ENCODE measurements at places on chromosomes 6 and 20. TPM values are rescaled to one million over a fixed set of nuclear protein-coding genes. Genes with fewer than 3 reads are reported as not detected.

The ADGB gene
- total RNA-seq, result not detected

The PACRG gene
- not detected for total RNA-seq

The SPTLC3 gene
- not detected for total RNA-seq

GRCh38 chr20:56628015-56628872, 862 bp upstream of the TFAP2C start:
- DNase-seq, result no peak

DNA sequence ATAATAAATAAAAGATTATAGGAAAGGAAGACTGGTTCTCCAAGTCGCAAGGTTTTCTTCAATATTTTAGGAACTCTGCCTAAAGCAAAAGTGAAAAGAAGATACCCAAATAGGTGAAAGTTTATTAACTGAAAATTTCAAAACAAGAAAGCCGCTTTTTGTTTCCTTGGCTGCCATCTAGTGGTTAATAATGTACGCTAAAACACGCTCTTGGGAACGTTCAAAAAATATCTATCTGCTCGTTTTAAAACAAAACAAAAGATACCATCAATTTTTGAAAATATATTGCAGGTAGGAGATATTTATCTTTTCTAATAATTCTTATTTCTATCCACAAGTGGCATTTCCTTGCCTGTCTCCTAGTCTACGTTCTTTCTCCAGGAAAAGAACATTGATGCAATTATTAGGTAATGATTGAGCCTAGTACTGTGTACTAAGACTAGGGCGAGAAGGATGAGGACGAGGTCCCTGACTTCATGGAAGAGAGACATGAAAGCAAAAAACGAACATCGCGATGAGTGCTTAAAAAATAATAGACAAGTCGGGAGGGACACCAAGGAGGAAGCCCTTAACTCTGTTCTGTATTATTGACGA, 97.2 kb downstream of the SPTLC3 start:
- DNase-seq, result peak; percentile 51

The VSTM2L gene
- 27.7 TPM for total RNA-seq

GRCh38 chr20:48463916-48464315, 363.9 kb downstream of the PREX1 start:
- DNase-seq, result no peak

DNA sequence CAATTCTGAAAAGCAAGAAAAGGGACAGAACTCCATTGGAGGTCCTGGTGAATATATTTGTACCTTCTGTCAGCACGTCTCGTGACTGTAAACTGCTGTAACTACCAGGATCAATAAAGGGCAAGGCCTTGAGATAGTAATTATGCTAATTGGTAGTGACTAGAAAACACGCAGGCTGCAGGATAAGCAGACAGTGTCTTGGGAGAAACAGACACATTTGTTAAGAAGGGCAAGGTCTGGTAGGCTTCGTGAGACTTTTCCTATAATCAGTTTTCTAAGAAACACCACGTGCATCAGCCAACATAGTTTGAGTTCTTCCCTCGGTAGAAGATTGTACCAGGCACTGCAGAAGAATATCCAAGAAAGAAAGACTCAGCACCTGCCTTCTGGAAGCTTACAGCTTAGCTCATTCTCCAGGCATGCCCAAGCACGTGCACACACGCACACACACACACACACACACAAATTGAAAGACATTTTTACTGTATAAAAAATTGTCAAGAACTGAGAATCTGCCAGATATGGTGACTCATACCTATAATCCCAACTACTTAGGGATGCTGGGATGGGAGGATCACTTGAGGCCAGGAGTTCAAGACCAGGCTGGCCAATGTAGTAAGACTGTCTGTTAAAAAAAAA, 167.0 kb upstream of the SASH1 start:
- DNase-seq, result no peak

DNA sequence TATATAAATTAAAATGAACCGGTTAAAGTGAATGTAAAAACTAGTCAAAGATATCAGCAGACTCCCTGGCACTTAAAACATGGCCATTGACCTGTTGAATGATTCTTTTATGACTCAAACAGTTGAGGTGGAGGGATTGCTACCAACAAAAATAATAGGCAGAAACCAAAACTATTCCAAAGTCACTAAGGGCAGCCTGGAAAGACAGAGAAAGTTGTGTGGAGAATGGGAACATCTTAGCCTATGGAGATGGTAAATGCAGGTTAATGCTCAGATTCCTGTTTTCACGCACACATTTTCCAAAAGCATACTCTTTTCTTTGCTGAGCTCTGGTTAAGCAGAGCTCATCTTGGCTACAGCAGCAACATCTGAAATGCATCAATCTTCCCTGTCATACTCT, 553.5 kb downstream of the HACE1 start:
- no peak for DNase-seq

GRCh38 chr6:163922562-163922961, 508.0 kb downstream of the QKI start:
- no peak for DNase-seq

DNA sequence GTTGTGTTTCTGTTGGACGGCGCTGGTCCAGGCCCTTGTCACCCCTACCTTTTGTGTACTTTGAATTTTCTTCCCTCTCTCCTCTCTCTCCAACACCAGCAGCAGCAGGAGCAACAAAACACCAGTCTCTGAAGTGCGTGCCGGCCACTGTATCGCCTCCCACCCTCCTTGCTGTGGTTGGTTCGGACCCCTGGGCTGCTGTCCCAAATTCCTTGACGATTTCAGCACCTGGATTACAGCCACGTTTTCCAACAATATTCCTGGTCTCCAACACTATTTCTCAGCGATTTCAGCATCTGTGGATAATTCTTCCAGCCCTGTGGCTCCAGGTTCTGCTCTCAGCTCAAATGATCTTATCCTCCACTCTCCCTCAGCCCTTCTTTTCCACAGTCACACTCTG, 11.8 kb downstream of the MAS1 start:
- DNase-seq, result no peak

GRCh38 chr6:40953486-40953885, 85.5 kb downstream of the UNC5CL start:
- no peak for DNase-seq

GRCh38 chr20:44805979-44806620, 4.2 kb downstream of the RIMS4 start:
- peak; percentile 91 for DNase-seq

The PABPC1L gene
- total RNA-seq, result 3.7 TPM

DNA sequence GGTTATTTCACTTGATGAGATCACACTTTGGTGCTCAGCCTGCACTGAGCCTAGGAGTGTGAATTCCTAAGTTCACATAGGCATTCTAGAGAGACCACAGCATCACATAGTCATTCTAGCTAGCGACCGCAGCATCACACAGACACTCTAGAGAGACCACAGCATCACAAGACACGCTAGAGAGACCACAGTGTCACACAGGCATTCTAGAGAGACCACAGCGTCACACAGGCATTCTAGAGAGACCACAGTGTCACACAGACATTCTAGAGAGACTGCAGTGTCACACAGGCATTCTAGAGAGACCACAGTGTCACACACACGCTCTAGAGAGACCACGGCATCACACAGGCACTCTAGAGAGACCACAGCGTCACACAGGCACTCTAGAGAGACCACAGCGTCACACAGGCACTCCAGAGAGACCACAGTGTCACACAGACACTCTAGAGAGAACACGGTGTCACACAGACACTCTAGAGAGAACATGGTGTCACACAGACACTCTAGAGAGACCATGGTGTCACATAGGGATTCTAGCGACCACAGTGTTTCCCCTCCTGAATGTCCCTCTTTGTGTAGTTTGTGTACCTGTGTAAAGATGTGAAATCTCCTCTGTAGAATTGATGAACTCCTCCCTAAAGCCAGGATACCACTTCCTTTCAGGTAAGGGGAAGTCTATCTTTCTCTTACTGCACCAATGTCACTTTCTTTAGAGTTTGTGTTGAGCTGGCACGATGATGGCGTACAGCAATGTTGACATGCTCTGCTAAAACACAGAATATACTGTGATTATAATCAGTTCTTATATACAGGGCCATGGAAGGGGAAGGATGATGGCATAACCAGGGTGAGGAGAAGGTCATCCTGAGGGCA, 169.4 kb downstream of the ZDHHC14 start:
- no peak for DNase-seq

The PRKN gene
- total RNA-seq, result 0.18 TPM

DNA sequence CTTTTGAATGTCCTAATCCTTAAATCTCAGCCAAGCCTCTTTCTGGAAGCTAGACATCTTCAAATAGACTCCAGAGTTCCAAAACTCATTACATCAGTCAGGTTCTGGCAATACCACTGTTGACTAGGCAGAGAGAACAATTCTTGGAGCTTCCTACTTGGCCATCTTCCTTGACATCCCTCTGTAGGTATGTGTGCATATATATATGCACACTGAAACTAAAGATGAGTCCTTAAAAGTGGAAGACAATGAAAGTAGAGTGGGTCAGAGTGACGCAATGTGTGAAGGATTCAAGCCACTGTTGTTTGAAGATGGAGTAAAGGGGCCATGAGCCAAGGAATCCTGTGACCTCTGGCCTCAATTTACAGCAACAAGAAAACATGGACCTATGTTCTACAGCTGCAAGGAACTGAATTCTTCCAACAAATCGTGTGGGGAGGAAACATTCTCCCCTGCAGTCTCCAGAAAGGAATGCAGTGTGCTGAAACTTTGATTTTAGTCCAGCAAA, 18.7 kb upstream of the DUSP22 start:
- DNase-seq, result no peak

DNA sequence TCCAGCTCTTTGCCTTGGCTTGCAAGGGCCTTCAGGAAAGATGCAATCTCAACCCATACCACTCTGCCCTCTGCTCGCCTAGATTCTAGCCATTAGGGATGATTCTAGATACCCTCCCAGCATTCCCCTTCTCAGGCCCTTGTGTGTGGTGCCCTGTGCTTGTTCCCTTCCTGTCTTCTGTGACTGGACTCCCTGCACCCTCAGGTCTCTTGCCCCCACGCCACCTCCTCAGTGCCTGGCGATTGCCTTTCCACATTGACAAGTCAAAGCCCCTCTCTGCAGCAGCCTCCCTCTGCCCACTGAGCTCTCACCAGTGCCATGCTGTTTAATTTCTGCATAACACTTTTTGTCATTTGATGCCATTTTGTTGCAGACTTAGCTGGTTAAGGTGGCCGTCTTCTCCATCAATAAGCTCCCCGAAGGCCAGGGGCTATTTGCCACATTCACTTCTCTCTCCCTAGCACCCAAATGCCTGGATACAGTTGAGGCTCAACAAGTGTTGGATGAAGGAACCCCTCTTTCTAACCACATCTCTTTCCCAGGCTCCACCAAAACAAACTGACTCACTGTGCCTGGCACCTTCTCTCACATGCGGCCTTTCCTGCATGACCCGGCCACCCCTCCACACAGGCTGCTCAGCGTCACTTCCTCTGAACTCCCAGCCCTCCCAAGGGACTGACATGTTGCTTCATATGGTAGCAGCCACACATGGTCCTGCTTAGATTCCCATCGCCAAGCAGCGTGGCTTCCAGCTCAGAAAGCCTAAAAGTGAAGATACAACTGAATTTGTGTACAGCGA, 4.6 kb upstream of the TXNDC5 start:
- no peak for DNase-seq

The ILRUN gene
- 39.3 TPM for total RNA-seq

GRCh38 chr6:19811397-19812079, 25.6 kb upstream of the ID4 start:
- no peak for DNase-seq

The AIF1 gene
- total RNA-seq, result 57.5 TPM

The C20orf202 gene
- not detected for total RNA-seq

DNA sequence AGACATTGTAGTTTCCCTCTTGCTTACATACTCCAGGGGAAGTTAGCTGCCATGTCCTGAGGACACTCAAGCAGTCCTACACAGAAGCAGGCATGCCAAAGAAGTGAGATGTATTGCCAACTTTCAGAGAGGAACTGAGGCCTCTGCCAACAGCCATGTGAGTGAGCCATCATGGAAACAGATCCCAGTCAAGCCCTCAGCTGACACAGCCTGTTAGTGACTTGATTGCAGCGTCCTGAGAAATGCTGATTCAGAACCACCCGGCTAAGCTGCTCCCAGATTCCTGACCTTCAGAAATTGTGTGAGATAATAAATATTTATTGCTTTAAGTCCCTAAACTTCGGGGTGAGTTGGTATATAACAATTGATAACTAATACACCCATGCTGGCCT, 38.1 kb downstream of the GSTA2 start:
- DNase-seq, result no peak

The FUT9 gene
- total RNA-seq, result not detected

- DNase-seq, result no peak
These were observed 166.6 kb upstream of the SOX4 start for GRCh38 chr6:21426841-21427490.

The DZANK1 gene
- 3.6 TPM for total RNA-seq

GRCh38 chr6:26258212-26258977, 106.6 kb upstream of the BTN3A2 start:
- DNase-seq, result no peak
